ENCODE measurements at places on chromosomes 2 and 18.

DNA sequence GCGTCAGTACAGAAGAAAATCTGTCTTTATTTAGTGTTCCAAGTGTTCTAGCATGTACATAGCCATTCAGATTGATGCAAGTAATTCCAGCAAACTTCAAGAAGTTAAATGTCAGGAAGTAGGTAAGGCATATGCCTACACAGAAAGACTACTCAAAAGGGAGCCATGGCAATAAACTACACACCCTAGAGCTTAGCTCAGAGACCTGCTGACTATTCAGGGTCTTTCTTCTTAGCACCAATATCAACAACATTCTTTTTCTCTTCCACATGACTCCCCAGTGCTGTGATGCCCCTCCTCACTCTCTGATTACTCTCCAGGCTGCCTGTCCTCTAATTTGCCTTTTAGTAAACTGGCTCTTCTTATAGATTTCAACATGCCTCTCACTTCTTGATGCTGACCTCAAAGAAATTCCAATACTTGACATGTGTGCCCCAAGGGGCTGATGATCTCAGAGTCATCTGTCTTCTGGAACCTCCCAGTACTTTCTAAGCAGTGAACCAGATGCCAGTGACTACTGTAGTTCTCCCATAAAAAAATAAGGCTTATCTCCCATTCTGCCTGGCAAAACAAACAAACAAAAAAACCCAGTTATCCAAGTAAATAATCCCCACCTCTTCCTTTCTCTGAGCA, 909.2 kb upstream of the FANCL start:
- DNase-seq: no peak

- no peak for DNase-seq
Measured at GRCh38 chr2:76748581-76749296, 773.4 kb downstream of the LRRTM4 start.

- no peak for DNase-seq
Measured at GRCh38 chr2:107322416-107322815, 436.4 kb upstream of the ST6GAL2 start.

DNA sequence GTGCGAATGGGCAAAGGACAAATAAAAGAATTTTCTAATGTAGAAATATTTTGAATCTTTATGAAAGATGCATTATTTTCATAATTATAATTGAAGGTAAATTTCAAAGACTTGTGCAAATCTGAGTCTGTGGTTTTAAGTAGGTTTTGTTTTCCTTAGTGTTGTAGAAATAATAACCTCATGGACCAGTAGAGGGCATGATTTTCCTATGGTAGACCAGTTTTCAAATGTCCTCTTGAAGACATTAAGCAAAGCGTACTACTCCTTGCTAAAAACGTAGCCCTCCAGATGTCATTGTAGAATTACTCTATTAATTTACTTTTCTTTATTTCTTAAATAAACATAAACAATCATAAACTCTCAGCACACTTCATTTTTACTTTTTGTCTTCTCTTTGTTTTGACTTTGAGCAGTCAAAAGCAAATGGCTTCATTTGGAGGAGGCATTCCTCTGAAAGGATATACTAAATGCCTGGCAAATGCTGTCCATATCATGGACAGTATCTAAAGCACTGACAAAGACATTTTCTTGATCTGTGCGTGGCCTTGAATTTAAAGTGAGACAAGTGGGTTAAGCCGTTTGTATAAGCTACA, 85.8 kb upstream of the FAM237A start:
- no peak for DNase-seq

DNA sequence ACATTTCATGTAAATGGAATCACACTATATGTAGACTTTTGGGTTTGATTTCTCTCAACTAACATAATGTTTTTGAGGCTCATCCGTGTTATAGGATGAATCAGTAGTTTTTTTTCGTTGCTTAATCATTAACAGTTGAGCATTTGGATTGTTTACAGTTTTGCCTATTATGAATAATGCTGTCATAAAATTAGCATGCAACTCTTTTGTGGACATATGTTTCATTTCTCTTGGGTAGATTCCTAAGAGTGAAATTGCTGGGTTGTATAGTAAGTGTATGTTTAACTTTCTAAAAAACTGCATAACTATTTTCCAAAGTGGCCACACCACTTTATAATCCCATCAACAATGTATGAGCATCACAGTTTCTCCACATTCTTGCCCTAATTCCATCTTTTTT, 7.7 kb upstream of the RHBDD1 start:
- no peak for DNase-seq

DNA sequence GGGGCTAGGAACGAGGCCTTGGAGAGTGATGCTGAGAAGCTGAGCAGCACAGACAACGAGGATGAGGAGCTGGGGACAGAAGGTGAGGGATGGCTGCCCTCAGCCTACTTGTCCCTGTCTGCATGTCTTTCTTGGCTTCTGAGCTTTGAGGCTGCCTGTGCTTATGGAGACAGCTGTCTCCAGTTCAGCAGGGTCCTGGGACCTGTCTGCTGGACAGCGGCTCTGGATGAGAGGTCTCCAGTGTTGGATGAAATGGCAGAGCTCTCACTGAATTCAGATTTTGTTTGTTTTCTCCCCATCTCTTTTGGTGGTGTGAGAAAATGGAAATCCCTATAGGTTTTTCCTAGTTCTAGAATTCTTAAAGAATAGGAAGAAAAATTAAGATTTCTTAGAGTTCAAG, 54.8 kb downstream of the NTSR2 start:
- no peak for DNase-seq

DNA sequence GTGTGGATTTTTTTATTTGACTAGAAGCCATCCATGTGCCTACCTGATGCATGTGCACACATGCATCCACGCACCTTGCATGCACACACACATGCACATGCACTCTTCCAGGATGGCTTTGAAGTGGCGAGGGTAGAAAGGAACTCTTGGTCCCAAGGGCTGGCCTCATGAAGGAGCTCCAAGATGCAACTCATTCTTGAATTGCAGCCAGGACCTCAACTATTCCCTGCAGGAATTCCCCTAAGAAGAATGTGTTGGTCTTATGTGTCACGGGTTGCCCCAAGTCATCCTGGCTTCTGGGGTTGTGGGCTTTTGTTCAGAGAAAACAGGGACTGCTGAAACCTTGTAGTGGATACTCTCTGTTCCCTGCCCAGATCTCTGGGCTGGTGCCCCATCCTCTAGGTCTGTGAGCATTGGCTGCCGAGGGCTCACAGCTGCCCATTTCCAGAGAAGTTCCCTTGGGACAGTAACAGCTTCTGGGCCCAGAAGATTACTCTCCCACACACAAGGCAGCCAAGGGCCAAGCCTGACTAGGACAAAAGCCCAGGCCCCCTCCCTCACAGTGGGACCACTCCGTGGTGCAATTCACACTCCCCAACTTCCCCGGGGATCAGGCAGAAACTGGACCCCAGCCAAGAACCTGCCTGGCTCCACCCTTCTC, 137.6 kb downstream of the COPS8 start:
- DNase-seq: no peak

- no peak for DNase-seq
Measured at GRCh38 chr2:120579916-120580685, 155.6 kb upstream of the GLI2 start.

- no peak for DNase-seq
Measured at GRCh38 chr2:138171244-138171643, 207.0 kb downstream of the HNMT start.
